ENCODE measurements at places on chromosomes 3 and 15.

GRCh38 chr3:155428563-155428962 is 135.1 kb upstream of the STRIT1 start:
- DNase-seq, result no peak

DNA sequence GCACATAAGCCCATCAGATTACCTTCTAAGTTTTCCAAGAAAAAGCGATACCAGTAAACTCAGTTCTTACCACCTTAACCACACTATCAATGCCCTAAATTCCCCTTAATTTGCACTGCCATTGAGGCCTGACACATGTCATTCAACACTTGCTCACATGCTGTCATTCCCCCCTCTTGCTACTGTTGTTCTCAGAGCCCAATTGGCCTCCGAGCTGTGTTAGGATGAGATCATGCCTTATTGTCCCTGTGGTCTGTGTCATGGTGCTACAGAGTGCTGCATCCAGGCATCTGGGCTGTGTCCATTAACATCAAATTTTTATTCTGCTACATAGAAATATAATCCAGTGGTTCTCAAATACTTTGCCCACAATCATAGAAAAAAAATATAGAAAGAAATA is 213.6 kb downstream of the SSR3 start:
- DNase-seq, result no peak

DNA sequence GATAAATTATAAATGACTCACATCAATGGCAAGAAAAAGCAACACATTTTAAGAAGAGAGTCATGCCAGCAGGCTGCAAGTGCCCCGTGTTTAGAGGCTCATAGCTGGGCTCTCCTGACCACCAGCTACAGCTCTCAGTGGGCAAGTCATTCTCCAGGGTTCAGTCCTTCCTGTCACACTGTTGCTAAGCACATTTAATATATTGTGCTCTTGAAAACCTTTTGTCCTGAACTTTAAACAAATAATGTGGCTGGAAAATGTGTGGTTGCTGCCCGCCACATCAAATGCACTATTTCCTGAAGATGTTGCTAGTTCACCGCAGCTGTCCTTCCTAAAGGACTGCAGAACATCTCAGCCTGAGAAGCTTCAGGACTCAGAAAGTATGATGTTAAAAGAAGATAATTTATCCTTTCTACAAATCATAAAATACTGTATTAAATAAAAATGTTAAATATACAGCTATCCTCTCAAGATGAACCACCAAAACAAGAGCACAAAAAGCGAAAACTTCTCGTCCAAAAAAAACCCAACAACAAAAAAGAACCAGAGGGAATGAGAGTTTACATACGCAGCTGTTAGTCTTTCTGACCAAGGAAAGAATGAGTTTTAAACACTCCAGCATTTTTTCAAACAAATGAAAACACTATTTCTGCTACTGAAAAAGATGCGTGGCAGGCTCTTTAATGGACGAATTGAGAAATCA is 951 bp downstream of the TARS3 start:
- DNase-seq, result no peak

DNA sequence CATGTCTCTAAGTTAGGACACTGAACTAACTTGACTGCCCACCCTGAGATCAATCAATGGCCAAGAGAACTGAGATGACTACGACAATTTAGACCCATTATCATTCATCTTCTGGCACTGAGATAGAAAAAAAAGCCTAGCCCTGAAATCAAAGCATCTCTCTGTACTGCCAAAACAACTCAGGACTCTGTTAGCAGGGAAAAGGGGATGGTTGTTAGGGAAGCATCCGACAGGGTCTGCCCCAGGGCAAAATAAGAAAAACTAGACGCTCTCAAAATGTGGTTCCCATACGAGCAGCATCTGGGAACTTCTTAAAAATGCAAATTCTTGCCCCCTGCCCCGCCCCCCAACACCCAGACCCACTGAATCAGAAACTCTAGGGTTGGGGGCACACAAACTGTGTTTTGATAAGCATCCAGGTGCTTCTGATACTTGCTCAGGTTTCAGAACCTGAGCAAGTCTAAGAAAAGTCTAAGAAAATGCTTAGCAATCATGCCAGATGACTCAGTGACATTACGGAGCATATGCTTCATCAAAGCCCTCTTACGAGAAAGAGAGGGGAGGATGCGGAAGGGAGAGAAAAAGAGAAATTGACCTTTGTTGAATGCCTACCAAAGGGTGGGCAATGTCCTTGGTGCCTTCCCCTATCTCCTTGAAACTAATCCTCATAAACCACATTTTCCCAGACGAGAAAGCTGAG is 172.8 kb upstream of the HES1 start:
- no peak for DNase-seq

GRCh38 chr3:132569580-132569979 is 27.5 kb upstream of the ACKR4 start:
- DNase-seq, result no peak

DNA sequence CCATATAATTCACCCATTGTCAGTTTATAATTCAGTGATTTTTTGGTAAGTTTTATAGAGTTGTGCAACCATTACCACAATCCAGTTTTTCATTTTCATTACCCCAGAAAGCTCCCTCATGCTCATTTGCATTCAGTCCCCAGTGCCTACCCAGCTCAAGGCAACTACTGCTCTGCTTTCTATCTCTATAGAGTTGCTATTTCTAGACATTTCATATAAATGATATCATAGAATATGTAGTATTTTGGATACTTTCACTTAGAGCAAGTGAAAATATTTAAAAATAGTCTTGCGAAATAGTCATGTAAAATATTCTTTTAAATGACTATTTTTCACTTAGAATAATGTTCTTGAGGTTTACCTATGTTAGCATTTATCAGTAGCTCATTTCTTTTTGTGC is 42.1 kb downstream of the ZNF654 start:
- DNase-seq, result no peak

DNA sequence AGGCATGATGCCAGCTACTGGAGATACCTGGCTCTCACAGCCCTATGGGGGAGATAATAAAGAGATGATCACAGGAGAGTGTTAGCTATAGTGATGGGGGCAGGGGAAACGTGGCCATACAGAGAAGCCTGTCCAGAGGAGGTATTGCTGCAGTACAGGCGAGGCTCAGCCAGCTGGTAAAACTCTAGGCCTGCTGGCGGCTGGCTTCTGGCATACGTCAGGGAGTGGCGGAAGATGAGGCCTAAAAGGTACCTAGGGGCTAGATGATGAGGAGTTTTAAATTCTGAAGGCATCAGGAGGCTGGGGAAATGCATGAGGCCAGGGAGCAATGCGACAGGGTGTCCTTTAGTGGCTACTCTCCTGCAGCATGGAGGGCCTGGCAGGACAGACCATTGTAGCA is 110.7 kb downstream of the EEFSEC start:
- peak; percentile 64 for DNase-seq

- DNase-seq, result no peak
These were observed 64.3 kb upstream of the GATM start for GRCh38 chr15:45442507-45443135.

DNA sequence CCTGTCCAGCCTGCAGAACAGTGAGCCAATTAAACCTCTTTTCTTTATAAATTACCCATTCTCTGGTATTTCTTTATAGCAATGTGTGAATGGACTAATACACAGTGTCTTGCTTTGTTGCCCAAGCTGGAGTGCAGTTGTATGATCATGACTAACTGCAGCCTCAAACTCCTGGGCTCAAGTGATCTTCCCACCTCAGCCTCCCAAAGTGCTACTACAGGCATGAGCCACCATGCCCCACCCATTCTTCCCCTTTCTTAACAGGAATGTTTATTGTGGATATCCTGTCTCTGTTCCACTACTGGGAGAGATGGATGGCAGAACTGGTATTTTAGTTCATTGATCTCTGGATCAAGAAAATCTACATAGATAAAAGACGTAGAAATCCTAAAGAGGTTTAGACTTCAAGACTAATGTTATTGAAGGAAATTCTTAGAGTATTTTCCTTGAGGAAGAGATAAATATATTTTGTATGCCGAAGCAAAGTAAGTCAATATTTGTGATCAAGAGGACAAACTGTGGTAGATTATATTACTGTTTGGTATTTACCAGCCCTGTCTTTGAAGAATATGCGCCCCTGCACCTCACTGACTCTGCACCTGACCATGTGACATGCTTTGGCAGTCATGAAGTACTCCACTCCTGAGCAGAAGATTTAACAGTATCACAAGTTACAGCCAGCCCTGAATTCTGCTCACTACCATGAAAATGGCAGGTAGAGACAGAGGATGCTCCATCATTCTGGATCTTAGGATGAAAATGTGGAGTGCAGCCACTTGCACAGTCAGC is 42.9 kb downstream of the UACA start:
- DNase-seq, result no peak

DNA sequence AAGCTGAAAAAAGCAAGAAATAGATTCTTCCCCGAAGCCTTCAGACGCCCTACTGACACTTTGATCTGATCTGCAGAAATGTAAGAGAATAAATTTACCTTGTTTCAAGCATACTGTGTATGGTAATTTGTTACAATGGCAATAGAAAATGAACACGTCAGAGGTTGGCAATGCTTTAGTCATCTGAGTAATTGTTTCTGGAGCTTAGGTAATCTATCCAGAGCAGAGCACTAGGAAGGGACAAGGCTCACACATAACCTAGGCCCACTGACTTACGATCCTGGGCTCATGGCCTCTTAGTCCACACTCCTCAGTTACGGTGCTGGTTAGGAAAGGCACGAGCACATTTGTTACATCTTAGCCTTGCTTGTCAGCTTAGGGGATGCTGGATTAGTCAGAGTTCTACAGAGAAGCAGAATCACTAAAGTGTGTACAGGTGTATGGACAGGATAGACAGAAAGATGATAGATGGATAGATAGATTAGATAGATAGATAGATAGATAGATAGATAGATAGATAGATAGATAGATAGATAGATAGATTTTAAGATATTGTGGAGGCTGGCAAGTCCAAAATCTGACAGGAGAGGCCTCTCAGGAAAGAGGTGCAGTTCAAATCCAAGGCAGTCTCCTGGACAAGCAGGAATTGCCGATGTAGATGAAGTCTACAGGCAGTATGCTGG is 46.8 kb upstream of the TBC1D23 start:
- no peak for DNase-seq

DNA sequence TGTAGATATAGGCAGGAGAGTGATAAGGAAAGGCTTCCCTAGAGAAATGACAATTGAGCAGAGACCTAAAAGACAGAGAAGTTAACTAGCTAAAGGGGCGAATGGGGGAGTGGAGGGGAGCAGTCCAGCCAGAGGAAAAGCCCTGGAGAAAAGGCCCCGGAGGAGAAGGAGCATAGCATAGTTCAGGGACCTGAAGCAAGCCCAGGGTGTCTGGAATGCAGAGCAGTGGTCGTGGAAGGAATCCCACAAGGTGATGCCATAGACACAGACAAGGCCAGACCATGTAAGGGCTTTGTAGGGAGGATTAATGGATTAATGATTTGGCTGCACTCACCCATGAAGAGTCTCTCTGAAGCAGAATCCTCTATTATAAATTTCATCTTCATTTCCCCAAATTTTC is 45.8 kb upstream of the LRRN1 start:
- no peak for DNase-seq

DNA sequence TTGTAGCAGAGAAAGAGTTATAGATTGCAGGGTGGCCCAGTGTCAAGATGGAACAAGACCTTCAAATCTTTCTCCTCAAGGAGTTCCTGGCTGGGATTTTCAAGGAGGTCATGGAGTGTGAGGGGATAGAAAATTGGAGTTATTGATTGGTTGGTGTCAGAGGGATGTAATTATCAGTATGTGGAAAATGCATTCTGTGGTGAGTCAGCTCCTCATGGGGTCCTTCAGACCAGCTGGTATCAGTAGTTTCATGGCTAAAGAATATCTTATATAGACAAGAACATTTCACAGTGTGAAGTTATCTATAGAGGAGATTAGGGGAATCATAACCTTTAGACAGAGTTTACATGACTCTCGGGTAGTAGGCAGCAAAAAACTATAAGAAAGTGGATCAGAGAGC is 1114.0 kb upstream of the GBE1 start:
- DNase-seq, result no peak

GRCh38 chr3:188060840-188061544 is 93.0 kb upstream of the LPP start:
- DNase-seq, result no peak

- DNase-seq, result no peak
These were observed 33.1 kb upstream of the FOXP1 start for GRCh38 chr3:71616571-71617021.

GRCh38 chr3:188797045-188797444 is 374.7 kb upstream of the TPRG1 start:
- no peak for DNase-seq

- DNase-seq, result no peak
These were observed 187.2 kb downstream of the TLE3 start for GRCh38 chr15:69910514-69910913.

GRCh38 chr15:84813435-84813834 is 3.7 kb upstream of the ALPK3 start:
- DNase-seq, result no peak
